ENCODE measurements at places on chromosomes 16 and 17. TPM values are rescaled to one million over a fixed set of nuclear protein-coding genes. Genes with fewer than 3 reads are reported as not detected.

GRCh38 chr17:32482568-32483320, 4.0 kb upstream of the CDK5R1 start:
- DNase-seq: no peak

DNA sequence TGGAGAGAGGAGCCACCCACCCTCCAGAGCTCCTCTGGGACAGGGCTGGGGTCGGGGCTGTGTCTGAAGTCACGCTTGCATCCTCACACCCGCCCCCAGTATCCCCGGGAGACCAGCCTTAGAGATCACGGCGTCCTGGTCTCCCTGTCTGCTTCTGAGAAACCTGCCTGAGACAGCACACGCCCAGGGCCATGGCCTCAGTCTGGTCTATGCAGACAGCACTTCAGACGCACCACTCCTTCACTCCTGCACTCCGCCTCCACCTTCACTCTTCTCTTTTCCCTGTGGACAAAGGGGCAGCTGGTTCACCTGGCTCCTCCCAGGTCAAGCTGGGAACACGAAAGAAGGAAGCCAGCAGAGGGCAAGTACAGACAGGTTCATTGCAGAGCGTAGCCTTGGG, 248.0 kb upstream of the GSE1 start:
- no peak for DNase-seq

GRCh38 chr17:70096861-70097260, 21.8 kb downstream of the KCNJ16 start:
- DNase-seq: no peak

- no peak for DNase-seq
These were observed 18.9 kb downstream of the PSME3IP1 start for GRCh38 chr16:57166951-57167350.

- no peak for DNase-seq
These were observed 488 bp downstream of the HOXB9 start for GRCh38 chr17:48625495-48626244.

CCDC78 gene
- 1.5 TPM for polyA plus RNA-seq

ABCA3 gene
- 14.5 TPM for polyA plus RNA-seq

TVP23C gene
- 6.6 TPM for polyA plus RNA-seq
